ENCODE measurements at places on chromosomes 5 and 9.

DNA sequence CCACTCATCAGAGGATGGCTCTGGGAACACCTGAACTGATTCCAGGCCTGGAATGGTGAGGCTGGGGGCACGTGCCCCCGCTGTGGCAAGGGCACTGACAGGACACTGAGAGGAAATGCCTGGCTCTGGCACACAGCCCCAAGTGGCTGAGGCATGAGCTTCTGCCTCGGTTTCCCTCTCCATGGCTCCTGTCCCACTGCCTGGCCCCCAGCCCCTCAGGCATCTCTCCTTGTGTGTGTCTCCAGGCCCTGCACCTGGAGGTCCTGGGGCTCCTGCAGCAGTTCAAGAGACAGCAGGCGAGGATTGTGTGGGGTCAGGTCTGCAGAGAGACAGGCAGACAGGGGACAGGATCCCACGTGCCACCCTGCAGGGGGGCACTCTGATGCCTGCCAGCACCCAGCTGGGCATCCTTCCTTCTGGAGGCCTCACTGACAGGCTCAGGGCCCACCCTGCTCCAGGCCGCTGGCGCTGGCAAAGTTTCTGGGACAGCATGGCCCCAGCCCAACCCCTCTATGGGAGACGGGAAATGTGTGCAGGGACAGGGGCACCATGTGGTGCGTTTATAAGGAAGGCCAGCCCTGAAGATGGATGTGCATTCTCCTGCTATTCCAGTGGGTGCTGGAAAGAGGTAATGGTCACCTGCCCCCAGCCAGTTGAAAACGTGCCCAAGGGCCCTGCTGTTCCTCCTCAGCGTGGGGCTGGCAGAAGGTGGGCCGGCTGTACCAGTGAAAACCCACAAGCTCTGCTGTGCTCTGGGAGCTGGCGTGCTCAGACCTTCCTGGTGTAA, 66.0 kb downstream of the RASGEF1C start:
- no peak for DNase-seq

GRCh38 chr5:124856726-124857125, 110.3 kb upstream of the ZNF608 start:
- no peak for DNase-seq

DNA sequence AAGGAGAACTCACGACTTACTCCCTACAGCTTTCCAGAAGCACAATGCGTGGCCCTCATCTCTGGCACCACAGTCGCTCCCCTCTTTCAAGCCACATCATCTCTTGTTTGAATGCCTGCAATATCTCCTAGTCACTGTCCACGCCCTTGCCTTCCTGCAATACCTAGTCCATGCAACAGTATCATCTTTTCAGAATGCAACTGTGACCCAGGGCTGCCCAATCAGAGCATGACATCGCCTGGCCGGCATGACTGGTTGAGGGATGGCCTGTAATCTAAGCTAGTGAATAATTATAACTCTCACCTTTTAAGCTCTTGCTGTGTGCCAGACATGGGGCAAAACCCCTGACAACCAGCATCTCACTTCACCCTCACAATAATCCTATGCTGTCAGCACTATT, 52.5 kb upstream of the CPEB4 start:
- no peak for DNase-seq

DNA sequence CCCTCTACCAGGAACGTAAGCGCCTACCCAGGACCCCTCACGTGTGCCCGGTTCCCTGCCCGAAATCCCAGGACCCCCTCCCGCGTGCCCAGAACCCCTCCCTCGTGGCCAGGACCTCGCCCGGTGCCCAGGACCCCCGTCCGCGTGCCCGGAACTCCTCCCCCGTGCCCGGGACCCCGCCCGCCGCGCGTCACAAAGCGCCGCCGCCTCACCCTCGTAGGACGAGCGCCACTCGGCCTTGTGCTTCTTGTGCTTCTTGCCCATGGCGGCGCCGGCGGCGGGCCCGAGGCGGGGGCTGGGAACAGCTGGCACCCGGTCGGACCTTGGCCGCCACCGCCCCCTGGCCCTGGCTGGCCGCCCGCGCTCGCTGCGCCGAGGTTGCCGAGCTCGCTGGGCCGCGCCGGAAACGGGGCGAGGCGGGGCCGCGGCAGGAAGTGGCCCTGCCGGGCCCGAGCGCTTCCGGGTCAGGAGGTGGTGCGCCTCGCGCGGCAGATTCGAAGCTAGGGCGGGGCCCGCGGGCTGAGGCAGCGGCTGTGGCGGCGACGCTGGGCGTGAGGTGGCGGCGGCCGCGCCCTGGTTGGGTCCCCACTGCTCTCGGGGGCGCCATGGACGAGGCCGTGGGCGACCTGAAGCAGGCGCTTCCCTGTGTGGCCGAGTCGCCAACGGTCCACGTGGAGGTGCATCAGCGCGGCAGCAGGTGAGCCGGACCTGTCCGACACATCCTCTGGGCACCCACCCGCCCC, at the start of the genes BRD9 and TRIP13:
BRD9 (minus strand) TSS at position 408 of the 743 bp plus-strand sequence; CDS start at position 264, 144 bp downstream.
TRIP13 (plus strand) TSS at position 491 of the 743 bp plus-strand sequence; CDS start at position 606, 115 bp downstream.
- DNase-seq, result peak; percentile 80

DNA sequence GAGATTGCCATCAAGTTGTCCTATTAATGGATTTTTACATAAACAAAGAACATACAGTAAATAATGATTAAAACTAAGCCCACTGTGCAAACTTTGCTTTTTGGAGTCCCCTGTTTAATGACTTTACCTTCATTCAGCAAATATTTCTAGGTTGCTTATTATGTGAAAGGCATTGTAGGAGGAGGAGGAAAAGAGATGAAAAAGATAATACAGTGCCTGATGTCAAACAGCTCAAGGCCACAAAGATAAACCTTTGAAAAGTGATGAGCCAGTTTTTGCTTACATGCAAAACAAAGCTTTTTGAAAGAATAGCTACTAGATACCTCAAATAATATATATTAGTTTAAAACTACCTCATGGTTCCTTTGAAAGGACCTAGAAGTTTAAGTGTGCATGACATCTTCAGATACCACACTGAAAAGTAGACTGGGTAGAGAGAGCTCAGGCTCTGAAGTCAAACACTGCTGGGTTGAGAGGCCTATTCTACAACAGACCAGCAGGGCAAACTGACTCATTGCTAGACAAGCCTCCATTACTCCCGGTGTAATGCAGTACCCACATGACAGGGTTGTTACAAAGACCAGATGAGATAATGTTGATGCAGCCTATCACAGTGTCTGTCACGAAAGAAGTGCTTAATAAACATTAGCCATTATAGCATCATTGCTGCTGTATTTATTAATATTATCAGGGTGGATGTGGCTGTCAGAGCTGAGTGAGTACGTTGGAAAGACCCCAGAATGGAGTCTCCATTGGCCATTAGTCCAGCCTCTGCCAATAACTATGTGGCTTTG, 11.8 kb downstream of the DEPDC1B start:
- no peak for DNase-seq

Data from activated CD4-positive, CD25-positive, alpha-beta regulatory T cell (primary cell).